Stimulated activated CD4-positive, alpha-beta T cell treated with anti-CD3 and anti-CD28 coated beads, Interleukin-4, amount 100 ng/mL, for 4 hours (primary cell): ENCODE measurements at places on chromosomes 2 and 18.

GRCh38 chr18:79387214-79387613 lies 8.5 kb upstream of the NFATC1 start:
- no peak for DNase-seq

DNA sequence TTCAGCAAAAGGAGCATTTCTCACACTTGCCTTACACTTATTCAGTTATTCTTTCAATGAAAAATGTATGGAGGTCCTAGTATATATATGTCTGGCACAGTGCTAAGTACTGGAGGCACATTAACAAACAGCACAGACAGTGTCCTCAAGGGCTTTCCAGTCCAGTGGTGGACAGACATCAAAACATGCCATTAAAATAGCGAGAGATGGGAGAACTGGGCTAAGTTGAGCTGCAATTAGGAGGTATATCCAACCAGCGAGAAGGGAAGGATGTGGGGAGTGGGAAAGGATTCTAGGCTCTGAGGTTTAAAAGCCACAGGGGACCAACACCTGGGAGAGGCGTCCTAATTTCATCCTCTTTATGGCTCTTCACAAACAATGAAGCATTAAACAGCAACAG lies 127.5 kb upstream of the TTC39C start:
- DNase-seq = no peak

- no peak for DNase-seq
Observed at GRCh38 chr2:208354964-208355381, 51.6 kb upstream of the PTH2R start.

DNA sequence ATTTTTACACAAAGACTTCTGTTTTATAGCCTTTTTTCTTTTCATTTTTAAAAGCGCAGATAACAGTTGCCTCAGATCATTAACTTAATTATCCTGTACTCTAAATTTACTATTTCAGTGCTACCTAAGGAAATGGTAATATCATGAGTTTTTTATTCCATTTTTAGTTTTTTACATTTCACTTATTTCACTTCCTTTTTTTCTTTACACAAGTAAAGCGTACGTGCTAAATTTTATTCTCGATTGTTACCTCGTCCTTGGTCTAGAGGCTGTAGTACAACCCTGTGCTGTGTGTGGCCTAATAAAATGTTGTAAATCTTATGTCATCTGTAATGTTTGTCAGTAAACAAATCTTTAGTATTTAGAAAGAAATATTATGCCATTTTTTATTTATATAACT lies 49.2 kb downstream of the CRIM1 start:
- DNase-seq = no peak

DNA sequence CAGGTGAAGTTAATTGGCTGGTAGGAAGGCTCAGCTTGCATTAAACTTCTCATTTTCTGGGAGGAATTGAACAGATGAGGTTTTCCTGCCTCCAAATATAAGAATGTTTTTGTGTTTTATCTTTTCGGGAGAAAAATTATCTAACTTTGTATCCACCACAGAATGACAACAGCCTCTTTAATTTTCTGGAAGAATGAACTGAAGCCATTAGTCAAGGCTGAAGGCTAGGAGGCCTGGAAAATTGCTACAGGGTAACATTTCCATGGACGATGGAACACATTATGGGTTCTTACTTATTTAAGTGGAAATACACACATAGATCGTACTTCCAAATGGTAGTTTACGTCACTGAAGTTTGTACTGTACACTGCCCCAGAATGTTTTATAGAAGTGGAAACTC lies 28.0 kb upstream of the ZNF236 start:
- no peak for DNase-seq

DNA sequence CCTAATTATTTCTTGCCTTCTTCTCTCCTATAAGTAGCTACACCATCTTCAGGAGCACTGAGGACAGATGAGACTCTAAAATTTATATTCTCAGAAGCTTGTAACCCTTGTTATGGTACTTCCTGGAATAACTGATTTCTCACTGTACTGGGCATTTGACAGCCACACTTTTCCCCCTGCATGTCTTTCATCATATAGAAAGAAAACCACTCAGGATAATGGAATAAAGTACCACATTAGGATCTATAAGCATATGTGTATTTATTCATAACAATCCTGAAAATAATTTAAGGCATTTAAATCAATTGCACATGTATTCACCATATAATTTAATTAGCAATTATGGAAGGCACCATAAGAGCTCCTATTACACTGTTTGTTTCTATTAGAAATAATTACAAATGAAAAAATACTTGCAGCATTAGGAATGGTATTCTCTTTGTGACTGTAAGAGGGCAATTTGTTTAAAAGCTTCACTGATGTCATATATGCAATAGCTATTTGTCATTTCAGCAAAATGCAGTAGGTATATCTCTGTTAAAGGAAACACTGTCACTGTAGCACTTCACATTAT lies 216.9 kb upstream of the FSHR start:
- no peak for DNase-seq

DNA sequence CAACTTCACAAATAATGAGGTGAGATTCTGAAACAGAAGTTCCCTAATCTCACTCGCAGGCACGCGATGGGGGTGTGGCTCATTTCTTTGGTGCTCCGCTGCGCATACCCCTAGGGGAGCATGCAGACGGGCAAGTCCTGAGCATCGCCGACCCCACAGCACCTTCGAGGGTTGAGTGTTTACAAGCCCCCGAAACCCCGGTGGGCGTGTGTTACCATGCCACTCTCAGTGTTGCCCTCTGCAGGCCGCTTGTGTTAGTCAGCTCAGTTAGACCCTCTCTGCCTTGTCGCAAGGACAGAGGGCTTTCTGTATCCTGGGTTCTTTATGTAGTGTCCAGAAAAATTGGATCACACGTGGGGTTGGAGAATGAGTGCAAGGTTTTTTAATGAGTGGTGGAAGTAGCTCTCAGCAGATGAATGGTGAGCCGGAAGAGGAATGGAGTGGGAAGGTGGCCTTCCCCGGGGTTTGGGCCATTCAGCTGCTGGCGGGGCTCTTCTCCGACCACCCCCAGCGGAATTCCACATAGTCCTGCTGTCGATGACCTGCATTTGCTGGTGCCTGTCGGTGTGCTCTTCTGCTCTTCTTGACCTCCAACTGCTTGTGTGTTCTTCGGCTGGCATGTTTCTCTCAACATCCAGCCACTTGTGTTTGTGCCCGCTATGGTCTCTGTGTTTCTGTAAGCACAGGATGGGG lies 191.3 kb downstream of the RPRM start:
- DNase-seq = no peak

DNA sequence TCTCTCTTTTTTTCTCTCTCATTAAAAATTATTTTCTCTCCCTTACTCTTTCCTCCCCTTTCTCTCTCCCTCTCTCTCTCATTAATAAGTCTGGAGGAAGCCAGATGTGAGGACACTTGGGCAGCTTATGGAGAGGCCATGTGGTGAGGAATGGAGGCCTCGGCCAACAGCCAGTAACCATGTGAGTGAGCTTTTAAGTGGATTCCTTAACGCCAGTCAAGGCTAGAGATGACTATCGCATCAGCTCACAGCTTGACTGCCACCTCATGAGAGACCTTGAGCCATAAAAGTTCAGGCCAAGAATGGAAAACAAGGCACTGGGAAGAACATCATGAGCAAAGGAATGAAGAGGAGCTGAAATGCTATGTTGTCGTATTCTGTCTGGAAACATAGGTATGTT lies 39.1 kb downstream of the ETAA1 start:
- no peak for DNase-seq

DNA sequence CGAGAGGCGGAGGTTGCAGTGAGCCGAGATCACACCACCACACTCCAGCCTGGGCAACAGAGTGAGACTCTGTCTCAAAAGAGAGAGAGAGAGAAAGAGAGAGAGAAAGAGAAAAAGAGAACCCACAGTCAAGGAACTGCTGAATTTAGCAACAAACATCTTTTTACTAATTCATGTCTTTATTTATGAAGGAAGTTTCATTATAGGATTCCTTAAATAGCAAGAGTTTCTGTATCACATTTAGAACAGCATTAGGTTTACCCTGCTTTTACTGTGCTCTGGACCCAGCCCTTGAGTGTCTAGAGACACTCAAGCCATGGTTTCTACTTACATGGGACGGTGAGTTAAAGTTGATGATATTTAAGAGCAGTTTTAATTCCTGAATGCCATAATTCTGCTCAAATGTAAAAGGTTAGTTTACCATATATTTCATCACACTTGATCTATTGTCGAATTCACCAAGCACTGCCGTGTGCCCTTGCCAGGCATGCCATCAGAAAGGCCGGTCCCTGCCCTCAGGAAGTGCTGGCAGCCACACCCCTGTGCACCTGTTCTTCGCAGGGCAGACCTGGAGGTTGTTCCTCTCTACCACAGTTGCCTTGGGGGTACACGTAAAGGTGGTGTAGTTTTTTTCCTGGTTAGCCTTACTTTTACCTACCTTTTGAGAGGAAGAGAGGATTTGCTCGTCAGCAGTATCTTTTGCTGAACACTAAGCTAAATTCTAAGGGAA lies 153.3 kb downstream of the LDLRAD4 start:
- no peak for DNase-seq

DNA sequence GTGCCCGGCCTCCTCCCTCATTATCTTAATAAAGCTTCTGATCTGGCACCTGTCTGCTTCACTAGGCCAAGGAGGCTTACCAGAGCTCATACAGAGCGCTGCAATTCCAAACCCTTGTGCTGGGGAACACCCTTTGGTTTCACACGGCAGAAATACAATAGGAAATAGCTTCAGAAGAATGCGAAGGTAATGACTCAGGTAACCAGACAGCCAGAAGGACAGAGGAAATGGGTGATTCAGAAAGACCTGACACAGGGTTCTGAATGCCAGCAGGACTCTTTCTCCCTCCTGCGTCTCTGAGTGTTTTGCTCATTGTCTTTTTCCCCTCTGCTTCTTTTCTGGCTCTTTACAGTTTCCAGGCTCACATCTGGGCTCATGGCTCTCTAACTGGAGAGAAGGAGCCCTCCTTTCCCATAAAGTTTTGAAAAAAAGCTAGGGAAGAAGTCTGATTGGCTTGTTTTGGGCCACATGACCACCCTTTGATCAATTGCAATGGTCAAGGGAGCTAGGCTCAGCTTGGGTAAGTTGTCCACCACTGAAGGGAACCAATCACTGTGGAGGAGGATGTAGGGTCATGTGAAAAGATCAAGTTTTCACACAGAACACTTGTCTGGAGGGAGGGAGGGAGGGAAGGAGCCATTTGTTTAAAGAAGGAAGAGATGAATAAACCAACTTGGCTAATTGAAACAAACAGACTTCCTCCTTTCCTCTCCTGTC lies 90.5 kb upstream of the UPP2 start:
- DNase-seq = no peak
